ENCODE measurements at places on chromosomes 6 and 20.

- peak; percentile 48 for DNase-seq
Observed at GRCh38 chr6:132768051-132768517, 10.4 kb upstream of the VNN2 start.

DNA sequence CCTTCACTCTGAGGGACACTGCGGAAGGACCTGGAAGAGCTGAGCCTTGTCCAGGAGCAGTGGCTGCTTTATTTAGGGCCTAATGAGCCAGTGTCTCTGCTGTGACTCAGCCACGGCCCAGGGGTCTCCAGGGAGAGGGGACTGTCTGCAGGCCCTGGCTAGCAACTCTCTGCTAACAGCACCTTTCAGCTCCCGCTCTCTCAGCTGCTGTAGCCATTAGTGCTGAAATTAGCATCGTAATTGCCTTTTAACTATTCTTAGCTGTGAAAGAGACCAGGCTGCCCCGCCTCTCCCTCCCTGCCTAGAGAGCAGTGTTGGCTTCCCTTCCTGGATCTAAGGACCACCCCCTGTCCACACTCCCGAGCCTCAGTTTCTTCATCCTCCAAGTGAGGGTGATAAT is 53.1 kb upstream of the SLC32A1 start:
- no peak for DNase-seq

DNA sequence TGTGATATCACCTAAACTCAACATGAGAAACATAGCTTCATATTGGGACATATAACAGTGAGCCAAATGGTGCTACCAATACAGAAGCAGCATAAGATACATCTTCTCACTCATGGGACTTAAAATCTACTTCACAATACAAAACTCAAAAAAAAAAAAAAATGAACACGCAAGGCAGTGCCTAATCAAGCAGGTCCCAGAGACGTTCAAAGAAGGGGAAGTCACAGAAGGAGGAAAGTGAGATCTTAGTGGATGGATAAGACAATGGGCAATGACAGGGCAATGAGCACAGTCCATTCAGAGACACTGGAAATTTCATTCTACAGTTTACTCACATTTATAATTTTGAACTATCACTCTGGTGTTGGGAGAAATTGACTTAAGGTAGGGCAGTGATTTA is 88.3 kb downstream of the FAM50B start:
- DNase-seq: no peak

DNA sequence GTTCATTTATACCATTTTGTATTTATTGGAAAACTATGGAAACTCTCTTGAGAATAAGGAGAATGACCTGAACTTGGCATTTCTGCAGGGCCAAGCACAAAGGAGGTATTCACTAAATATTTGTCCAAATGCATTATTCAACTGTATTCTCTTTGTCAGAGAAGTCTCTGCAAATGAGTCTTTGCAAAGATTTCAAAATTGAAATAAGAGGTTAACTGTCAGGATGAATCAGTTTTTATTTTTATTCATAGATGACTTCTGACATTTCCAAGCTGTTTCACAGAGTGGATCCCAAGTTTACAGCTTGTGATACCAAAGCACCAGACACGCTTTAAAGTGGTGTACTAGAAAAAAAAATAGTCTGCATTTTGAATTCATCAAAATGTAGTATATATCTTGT is 131.6 kb downstream of the UTRN start:
- no peak for DNase-seq

DNA sequence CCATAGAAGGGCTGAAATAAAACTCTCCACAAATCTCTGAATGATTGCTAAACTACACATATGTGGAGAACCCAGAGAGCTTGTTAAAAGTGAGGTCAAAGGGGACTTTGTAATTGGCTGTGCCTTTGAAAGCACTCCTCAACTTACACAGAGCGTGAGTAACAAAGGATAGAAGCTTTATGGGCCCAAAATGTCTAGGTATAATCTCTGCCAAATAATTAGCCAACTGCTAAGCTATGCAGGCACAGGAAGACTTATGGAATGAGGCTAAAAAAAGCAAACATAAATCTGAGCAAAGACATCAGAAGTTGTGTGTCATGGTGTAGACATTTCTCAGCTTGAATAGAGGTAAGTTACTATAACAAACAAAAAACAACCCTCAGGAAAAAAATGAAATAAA is 23.3 kb upstream of the UST start:
- DNase-seq: no peak

DNA sequence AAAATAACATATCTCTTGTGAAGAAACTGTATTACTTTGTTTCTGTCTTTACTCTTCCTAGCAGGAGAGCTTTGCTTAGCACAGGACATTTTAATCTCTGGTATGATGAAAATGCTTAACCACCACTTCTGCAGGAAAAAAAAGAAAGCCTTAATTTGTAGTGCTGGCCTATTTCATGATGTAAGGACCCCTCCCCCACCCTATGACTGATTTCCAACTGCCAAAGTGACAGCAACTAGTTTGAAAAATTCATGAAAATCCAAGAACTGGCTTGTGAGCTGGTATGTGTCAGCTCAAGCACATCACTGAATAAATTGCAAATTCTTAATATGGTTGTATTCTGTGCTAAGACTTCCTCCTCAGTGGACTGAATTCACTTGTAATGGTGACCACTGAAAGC is 125.3 kb downstream of the REV3L start:
- no peak for DNase-seq

DNA sequence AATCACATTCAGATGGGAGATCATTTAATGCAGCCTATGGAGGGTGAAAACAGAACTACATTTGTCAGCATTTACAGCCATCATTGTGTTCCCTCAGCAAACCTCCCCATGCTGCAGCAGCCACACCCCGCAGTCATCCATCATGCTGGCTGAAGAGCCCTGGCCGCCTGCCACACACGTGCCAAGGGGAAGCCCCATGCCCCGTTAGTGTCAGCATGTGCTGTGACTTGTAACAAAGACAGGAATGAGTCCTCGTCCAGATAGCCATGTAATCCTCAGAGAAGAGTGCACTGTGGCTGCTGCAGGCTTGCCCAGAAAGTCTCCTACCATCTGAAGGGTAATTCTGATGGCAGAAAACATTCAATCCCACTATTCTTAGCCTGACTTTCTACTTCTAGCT is 1097.8 kb downstream of the KIF16B start:
- no peak for DNase-seq

DNA sequence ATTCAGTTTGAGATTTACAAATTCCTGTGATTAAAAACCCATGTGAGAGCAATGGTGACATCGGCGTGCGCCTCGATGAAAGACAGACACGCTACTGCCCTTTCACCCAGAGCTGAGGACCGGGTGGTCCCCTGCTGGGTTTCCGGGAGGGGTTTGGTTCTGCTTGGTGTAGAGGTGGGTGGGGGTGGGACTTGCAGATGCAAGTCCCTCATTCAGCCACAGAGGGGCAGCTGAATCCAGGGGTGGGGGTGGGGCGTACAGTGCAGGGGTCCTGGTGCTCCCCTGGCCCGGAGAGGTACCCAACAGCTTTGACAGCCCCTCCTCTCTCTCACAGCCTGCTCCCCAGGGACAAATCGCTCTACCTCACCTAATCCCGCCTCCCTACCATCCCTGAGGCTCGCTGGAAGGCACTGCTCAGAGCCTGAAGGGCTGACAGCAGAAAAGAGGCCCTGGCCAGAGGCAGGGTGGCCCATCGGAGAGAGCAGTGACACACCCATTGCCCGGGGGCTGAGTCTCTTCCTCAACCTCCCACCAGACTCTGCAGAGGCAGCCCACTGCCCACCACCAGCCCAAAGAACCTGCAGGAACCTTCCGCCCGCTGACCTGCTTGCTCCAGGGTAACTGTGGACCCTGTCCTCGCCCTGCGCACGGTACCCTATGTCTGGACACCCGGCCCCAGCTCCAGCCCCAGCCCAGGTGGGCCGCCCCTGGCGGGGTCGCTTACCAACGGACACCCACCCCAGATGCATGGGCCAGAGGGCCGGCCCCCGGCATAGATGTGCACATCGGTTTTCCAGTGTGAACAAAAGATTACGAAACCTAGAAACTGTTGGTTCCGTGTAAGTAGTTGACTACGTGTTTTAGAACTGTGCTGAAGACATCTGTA is 118.4 kb downstream of the JPH2 start:
- DNase-seq: peak; percentile 25

DNA sequence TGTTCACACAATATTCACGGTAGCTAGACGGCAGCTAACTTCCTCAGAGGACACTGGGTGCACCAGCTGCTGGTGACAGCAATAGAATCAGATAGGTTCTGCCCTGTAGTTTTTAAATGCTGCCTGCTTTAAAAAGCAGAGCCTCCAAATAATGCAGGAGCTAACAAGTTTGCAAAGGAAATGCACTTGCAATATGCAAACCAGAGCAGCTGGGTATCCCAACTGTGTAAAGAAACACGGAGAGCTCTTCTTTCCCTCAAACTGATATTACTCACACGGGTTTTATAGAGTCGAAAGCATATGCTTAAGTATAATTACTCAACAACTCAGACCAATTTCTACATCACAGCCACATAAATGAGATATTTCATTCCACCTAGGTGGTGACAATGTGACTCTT is 432.7 kb downstream of the TFAP2A start:
- DNase-seq: no peak

GRCh38 chr20:54047048-54047447 is 23.3 kb downstream of the BCAS1 start:
- no peak for DNase-seq

GRCh38 chr6:39221779-39222641 is 7.3 kb downstream of the KCNK5 start:
- no peak for DNase-seq

DNA sequence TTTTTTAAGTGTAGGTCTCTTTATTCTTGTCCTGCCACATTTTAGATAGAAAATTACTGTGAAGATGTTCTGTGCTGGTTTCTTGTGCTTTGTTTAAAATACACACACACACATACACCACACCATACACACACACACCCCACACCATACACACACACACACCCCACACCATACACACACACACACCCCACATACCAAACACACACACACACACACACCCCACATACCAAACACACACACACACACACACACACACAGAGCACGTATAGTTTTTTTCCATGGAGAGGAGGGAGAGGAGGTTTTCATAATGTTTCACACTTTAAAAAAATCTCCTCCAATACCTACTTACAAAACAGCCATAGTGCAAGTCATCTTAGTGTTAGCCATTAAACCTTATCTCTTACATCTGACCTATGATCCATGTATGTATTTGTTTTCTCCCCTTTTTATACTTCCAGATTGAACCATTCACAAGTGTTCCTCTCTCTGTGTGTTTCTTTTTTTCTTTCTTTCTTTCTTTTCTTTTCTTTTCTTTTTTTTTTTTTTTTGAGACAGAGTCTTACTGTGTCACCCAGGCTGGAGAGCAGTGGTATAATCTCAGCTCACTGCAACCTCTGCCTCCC is 19.7 kb upstream of the CITED2 start:
- DNase-seq: no peak

GRCh38 chr20:63366390-63367365 is 5.5 kb upstream of the CHRNA4 start:
- no peak for DNase-seq

- DNase-seq: no peak
Observed at GRCh38 chr6:135797361-135797760, 54.1 kb upstream of the PDE7B start.

DNA sequence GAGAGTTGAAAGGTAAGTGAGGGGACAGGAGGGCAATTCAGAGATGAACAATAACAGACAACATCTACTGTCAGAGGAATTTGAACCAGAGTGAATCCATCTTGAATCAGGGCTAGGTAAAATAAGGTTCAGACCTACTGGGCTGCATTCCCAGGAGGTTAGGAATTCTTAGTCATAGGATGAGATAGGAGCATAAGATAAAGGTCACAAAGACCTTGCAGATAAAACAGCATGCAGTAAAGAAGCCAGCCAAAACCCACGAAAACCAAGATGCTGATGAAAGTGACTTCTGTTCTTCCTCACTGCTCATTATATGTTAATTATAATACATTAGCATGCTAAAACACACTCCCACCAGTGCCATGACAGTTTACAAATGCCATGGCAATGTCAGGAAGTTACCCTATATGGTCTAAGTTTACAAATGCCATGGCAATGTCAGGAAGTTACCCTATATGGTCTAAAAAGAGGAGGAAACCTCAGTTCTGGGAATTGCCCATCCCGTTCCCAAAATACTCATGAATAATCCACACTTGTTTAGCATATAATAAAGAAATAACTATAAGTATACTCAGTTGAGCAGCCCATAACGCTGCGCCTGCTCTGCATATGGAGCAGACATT is 248.5 kb downstream of the HAO1 start:
- DNase-seq: no peak

DNA sequence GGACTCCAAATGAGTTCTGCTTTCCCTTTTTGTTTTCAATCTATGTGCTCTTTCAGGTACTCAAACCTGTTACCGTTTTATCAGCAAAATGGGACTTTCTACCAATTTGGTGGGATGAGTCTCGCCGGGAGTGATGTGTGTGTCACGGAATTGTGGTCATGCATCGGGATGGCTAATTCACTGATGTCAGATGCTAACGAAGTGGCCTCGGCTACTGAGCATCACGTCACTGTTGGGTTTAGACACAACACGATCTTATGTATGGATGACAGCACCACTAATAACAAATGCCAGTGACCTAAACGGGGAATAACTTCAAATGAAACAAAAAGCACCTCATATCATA is 1.6 kb upstream of the PCK1 start:
- no peak for DNase-seq

DNA sequence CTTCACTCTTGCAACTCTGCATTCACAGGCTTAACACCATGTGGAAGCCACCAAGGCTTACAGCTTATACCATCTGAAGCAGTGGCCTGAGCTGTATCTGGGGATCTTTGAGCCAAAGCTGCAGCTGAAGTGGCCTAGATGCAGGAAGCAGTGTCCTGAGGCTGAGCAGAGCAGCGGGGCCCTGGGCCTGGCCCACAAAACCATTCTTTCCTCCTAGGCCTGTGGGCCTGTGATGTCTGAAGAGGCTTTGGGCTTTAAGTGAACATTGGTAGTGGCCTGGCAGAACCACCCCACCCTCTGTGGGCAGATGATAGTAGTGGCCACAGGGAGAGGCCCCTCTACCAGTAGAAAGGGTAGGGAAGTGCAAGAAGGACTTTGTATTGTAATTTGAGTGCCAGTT is 6.9 kb upstream of the PREP start:
- no peak for DNase-seq

- DNase-seq: no peak
Observed at GRCh38 chr6:152096863-152097496, 289.5 kb downstream of the ESR1 start.

- DNase-seq: no peak
Observed at GRCh38 chr6:1591926-1592325, 17.8 kb upstream of the FOXC1 start.

GRCh38 chr20:46203510-46203837 is 85.4 kb downstream of the CD40 start:
- no peak for DNase-seq

- DNase-seq: no peak
Observed at GRCh38 chr20:39849664-39850063, 839.4 kb downstream of the MAFB start.

GRCh38 chr6:25127076-25127837 is 151.9 kb upstream of the CARMIL1 start:
- DNase-seq: no peak

DNA sequence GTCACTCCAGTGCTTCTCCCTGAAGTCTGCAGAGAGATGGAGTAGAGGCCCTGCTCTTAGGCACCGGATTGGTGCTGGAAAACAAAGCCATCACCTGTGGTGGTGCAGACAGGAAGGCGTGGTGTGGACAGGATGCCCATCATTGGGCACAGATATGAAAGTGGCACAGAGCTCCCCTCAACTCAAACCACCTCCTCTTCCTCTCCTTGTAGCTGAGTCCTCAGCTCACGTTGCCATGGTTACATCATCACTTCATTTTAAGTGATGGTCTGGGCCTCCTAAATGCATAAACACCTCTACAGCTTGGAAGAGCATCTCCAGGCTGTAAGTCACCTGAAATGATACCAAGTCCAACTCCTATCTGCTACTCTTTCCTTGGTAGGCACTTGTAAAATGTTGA is 8.0 kb upstream of the RTF2 start:
- no peak for DNase-seq

All from GM10248 (cell line).